ENCODE measurements at places on chromosomes 3 and 15. TPM values are rescaled to one million over a fixed set of nuclear protein-coding genes. Genes with fewer than 3 reads are reported as not detected.

- no peak for DNase-seq
Measured at GRCh38 chr3:53748512-53749271, 97.5 kb downstream of the CHDH start.

GRCh38 chr3:24287755-24288450 is 206.7 kb downstream of the THRB start:
- DNase-seq: no peak

The HRG gene
- not detected for total RNA-seq

The SYNPR gene
- not detected for total RNA-seq

The MYH15 gene
- total RNA-seq: 0.18 TPM

The ZBTB47 gene
- total RNA-seq: 17.8 TPM
